Natural killer cell (primary cell): ENCODE measurements at places on chromosomes 11 and 22. TPM values are rescaled to one million over a fixed set of nuclear protein-coding genes. Genes with fewer than 3 reads are reported as not detected.

Gene SERHL2
- total RNA-seq = 0.48 TPM

Gene OR8J1
- not detected for total RNA-seq

Gene HIC2
- total RNA-seq = 7.7 TPM

- DNase-seq = no peak
Observed at GRCh38 chr11:104728927-104729326, 169.3 kb downstream of the CASP12 start.

DNA sequence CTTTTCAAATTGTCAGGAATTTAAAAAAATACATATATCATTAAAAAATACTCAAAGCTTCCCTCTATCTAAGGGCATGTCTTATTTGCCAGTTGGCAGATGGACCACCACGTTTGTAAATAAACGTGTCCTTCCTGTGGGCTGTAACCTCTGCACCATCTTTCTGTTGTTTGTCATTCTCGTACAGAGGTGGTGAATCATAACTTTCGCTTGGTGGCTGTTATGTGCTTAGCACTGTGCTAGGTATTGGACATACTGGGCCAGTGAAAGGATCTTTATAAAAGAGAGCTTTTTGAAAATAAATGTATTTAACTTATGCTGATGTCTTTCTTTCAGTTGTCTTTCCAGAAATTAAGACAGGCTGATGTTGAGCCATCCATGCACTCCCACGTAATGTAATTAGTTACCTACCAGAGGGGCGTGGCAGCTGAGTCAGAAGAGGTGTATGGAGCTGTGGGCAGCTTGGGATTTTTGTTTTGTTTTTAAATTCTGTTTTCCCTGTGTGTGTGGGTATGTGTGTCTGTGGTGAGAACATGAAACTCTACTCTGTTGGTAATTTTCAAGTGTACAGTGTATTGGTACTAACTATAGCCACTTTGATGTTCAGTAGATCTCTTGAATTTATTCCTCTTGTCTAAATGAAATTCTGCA is 62.7 kb downstream of the TECTA start:
- DNase-seq = no peak

GRCh38 chr11:45423036-45423435 is 136.9 kb upstream of the SYT13 start:
- DNase-seq = no peak

DNA sequence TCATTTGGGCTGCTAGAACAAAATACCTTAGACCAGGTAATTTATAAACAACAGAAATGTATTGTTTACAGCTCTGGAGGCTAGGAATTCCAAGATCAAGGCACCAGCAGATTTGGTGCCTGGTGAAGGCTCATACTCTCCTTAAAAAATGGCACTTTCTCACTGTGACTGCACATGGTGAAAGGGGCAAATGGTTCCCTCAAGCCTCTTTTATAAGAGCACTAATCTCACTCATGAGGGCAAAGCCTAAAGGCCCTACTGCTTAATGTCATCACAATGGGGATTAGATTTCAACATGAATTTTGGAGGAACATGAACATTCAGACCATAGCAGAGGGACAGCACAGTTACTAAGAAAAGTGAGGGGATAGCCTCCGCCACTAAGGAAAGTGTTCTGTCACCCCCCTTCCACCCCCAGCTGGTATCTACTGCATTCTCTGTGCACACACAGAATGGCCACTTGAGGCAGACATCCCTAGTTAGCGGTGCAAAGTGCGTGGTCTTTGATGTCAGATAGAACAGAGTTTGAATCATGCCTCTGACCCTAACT is 47.2 kb upstream of the CEP295 start:
- DNase-seq = no peak

DNA sequence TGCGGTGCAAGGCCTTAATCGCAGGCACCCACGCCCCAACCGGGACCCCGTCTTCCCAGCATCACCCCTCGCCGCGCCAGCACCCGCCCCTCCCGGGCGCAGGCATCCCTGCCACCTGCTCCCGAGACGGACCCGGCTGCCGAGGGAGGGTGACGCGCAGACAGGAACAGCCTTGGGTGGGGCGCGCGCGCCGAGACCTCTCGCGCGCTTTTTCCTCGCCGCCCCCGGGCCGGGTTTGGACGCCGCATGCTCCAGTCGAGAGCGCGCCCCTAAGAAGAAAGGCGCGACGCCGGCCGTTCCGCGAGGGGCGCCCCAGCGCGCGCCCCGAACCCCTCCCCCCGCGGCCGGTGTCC is 504 bp downstream of the CFL1 start:
- DNase-seq = peak; percentile 77
